ENCODE measurements at places on chromosomes 3 and 15.
A peak's percentile ranks its signal among the peaks of the same experiment; 100 is the strongest.

- DNase-seq = no peak
Measured at GRCh38 chr3:12325586-12326515, 37.0 kb downstream of the PPARG start.

GRCh38 chr3:43348852-43349574 is 62.7 kb downstream of the SNRK start:
- DNase-seq = no peak

DNA sequence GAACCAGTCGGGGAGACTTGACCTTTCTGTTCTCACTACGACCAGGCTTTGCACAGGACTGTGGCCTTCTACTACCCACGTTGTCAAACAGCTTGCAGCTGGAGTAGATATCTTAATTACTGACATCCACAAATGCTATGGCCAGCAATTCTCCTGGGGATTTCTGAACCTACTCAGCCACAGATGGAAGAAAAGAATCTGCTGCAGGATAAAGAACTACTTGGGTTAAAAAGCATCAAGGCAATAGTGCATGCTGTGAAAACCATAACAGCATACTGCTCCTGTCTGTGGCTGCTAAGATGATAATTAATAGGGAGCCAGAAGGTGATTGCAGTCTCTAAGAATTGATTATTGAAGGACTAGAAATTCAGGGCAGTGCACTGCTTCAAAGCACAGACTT is 859.2 kb upstream of the SEMA6D start:
- DNase-seq = no peak

GRCh38 chr3:117059956-117060270 is 350.3 kb downstream of the TUSC7 start:
- DNase-seq = no peak

GRCh38 chr3:78848392-78849288 is 919.2 kb downstream of the ROBO1 start:
- DNase-seq = no peak

- DNase-seq = no peak
Measured at GRCh38 chr3:107988460-107989175, 102.2 kb downstream of the CD47 start.

DNA sequence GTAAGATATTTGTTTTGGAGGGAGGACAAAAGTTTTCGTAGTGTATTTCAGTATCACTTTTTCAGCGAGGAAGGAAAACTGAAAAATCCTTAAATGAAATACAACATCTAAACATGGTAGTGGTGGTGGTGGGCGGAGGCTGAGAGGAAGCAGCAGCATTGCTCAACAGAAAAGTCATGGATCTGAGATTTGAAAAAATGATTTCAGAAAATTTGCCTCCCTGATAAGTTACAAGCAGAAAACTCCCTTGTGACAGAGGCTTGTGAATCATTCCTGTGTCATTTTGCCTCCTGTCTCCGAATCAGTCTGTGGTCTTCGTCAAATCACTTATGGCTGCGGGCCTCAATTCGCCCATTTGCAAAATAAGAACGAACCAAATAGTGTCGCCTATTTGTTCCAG is 965 bp upstream of the CRBN start:
- no peak for DNase-seq

DNA sequence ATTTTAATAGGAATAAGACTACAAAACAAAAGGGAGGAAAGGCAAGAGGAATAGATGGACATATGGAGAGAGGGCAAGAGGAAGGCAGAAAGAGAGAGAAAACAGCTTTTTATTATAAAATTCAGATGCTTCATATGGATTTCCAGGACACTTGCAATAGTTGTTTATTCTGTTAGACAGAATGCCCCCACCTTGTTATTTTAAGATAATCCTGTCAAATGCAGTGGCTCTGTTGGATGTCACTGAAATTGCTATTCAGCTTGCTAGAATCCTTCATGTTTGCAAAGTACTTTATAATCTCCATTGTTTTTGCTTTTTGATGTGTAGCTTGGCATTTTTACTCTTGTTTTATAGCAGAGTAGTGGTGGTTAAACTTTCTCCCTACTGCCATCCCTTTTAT is 432.4 kb upstream of the AZI2 start:
- DNase-seq = no peak

DNA sequence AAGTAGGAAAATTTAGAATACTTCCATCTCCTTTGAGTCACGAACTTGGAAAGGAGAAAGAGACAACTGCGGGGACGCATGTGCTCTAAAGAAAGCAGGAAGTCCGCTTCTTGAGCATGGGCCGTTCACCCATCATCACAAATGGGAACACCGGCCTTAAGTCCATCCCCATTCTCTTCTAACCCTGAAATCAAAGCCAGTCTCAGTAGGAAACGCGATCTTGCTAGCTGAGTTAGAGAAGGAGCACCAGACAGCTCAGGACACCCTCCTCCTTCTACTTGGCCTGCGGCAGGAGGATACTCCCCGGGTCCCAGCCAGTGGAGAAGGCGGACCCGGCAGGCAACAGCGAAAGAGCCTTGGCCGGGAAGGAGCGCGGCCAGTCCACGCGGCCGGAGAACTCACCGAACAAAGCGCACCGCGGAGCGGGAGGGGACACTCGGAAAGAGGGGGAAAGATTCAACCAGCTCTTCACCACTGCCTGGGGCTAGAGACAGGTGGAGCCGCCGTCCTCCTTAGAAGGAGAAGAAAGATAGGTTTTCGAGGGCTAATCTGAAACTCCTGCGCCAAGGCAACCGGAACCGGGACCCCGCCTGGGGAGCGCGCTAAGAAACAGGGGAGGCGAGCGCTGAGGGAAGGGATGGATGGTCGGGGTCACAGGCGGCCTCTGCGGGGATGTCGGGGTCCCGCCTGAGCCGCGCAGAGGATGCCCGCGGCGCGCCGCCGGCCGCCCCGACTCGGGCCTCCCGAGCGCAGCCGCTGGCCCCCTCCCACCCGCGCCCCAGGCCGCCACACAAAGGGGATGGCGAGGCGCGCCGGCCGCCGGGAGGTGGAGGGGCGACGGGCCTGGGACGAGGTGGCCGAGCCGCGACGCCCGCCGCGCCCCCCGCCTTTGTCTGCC is 818 bp downstream of the SLC4A7 start:
- DNase-seq = peak; percentile 33

DNA sequence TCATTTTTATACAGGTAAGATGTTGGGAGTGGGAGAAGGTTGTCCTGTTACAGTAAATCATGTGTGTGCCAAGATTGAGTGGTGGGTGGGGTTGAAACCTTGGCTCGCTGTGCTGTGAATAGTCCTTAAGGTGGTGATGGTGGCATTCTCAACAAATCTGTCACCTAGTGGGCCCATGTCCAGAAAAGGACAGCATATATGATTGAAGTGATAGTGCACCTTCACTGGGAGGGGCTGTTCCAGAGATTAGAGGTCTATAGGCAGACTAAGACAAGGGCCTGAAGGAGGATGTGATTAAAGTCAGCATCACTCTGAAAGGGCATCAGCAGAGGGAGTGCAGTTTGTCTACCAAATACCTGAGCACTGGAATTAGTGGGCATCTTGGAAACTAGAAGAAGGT is 374.2 kb upstream of the C2CD4B start:
- no peak for DNase-seq

DNA sequence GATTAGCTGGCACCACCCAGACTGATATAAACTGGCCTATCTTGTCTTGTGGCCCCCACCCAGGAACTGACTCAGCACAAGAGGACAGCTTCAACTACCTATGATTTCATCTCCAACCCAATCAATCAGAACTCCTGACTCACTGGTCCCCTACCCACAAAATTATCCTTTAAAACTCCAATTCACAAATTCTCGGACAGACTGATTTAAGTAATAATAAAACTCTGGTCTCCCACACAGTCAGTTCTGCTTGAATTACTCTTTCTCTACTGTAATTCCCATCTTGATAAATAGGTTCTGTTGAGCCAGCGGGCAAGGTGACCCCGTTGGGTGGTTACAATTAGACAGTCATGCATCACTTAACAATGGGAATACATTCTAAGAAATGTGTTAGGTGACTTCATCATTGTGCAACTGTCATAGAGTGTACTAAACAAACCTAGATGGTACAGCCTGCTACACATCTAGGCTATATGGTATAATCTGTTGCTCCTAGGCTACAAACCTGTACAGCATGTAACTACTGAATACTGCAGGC is 48.1 kb upstream of the MAP4 start:
- DNase-seq = no peak

DNA sequence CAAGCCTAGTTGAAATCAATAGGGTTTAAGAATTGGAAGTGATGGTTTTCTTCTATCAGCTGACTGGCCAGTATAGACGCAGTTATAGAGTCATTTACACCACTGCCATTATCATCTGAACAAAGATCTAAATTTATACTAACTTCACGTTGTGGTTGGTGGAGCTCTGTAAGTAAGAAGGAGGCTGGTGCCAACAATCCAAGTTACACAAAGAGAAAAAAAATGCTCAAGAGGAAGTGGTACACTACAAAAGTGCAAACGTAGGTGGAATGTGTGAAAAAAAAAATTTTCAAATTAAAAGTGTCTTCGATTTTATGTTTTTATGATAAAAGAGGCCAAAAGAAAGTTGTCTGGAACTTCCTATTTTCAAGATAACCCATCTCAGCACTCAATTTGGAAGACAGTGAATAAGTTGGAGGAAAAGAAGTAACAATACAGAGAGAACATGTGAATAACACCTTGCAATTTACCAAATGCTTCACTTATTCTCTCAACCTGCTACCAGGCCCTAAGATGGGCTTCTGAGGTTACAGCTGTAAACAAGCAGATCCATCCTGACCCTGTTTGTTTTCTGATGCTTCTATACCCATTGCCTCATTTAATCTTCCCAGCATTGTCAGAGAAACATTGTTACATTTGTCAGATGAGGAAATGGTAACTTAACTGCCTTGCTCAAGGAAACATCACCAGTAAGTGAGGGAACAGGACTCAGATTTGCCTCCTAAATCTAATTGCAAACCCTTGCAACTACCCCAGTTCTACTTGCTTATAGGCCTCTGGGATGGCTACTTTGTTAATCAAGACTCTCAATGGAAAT is 12.0 kb upstream of the TASOR start:
- no peak for DNase-seq

- no peak for DNase-seq
Measured at GRCh38 chr3:161028555-161029153, 76.5 kb downstream of the B3GALNT1 start.

GRCh38 chr3:72816862-72817355 is 31.3 kb downstream of the SHQ1 start:
- no peak for DNase-seq

- DNase-seq = peak; percentile 34
Measured at GRCh38 chr3:12993517-12994356, 79.5 kb downstream of the IQSEC1 start.

DNA sequence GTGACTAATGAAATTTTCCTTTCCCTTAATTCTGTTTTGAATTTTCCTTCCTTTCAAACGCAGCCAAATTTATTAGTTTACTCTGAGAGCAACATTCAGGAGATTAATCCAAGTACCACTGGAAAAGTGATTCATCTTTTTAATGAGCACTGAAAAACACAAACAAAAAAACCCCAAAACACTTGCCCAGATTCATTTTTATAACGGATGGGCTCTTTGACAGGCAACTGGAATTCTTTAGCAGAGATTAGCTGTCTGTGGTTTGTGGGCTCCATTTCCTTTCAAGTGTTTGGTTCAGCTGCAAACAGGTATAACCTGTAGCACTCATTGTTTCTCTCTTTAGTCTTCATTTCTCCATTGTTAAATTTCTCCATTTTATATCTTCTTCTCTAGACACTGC is 3.1 kb upstream of the POLR2M start:
- no peak for DNase-seq

GRCh38 chr15:85351965-85352364 is 28.4 kb upstream of the AKAP13 start:
- DNase-seq = no peak

DNA sequence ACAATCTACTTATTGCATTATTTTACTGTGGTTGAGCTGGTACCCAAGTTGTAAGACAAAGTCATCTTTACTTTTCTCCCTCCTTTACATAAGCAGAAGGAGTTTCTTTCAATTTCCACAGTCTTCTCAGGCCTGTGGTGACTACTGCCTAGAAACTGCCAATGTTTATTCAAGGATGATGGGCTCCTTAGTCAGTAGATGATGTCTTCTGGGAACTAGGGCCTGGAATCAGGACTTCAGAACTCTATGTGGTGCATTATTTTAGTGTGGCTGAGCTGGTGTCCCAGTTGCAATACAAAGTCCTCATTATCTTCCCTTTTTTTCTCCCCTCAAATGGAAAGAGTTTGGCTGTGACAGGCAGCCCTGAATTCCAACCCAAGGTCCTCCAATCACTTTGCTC is 1762.5 kb downstream of the SI start:
- DNase-seq = no peak

GRCh38 chr3:12944849-12945248 is 103.5 kb upstream of the RPL32 start:
- DNase-seq = no peak

- DNase-seq = no peak
Measured at GRCh38 chr15:70617076-70617910, 146.1 kb downstream of the UACA start.
